Activated T-helper 1 cell treated with anti-CD3 and anti-CD28 coated beads, Interleukin-2, amount 50 U/mL, for 16 hours (primary cell): ENCODE measurements at places on chromosomes 1 and 21.

DNA sequence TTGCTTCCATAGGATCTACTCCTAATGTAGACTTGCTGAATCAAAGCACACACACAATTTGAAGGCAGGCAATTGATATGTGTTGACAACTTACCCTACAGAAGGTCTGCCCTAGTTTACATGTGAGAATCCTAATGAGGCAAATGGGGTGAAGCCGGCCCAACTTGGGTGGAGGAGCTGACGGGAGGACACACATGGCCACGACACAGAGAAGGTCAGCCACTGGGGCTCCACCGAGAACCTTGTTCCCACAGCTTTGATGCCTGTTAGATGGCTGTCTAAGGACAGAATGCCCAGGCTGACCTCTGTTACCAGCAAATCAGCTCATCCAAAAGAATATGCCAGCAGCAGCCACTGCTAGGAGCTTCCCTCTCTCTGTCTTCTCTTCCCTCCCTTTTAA is 1.5 kb upstream of the PLA2G2D start:
- DNase-seq = no peak

- DNase-seq = no peak
Observed at GRCh38 chr1:173479649-173480048, 2.5 kb downstream of the PRDX6 start.

DNA sequence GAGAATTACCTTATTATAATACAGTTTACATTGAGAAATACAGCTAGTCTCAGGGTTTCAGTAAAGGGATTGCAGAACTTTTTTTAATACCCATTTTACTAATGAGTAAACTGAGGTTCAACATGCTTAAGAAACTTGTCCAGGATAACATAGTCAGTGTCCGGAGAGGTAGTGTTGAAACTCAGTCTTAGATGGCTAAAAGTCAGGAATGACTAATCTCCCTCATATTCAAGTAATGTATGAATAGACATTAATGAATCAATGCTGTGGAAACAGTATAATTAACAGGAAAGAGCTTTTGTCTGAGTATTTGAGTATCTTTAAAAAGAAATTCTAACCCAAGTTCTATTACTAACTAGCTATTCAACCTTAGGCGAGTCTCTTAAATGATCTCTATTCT is 397.6 kb downstream of the PLA2G4A start:
- no peak for DNase-seq

DNA sequence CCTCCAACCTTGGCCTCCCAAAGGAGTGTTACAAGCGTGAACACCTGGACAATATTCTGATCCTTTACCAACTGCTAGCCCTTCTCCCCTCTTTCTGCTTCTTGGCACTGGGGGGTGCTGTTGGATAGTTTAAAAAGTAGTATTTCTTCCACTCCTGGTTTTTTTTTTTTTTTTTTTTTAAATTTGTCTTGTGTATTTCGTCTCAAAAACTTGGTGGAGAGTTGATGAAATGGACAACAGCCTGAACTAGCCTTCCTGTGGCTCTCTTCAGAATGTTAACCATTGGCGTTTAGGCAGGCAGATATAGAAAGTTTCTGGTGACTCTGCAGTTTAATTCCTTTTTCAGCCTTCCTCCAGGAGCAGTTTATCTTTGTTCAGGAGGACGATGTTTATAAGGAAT is 69.7 kb upstream of the USP24 start:
- no peak for DNase-seq

DNA sequence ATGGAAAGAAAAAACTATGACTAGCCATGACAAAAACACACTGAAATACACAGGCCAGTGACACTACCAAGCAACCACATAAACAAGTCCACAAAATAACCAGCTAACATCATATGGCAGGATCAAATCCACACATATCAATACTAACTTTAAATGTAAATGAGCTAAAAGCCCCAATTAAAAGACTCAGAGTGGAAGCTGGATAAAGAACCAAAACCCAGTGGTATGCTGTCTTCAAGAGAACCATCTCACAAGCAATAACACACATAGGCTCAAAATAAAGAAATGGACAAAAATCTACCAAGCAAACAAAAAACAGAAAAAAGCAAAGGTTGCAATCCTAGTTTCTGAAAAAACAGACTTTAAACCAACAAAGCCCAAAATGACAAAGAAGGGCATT is 476.2 kb upstream of the BEND5 start:
- no peak for DNase-seq

DNA sequence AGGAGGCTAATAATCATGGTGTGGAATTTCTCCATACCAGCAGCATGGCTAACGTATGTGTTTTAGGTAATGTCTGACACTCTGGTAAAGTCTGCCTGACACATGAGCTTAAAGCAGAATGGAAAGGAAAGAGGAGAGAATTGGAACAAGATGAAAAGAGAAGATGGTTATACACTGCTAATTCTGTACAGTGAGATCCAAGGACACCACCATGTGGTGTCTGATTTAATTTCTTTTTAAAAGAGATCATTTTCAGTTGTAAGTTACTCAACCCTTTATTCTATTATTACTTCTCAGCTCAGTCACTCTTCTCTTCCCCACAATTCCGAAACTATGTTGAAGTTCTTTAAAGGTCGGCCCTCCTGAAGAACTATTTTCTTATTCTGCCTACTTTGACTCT is 15.6 kb downstream of the PRKAB2 start:
- no peak for DNase-seq

DNA sequence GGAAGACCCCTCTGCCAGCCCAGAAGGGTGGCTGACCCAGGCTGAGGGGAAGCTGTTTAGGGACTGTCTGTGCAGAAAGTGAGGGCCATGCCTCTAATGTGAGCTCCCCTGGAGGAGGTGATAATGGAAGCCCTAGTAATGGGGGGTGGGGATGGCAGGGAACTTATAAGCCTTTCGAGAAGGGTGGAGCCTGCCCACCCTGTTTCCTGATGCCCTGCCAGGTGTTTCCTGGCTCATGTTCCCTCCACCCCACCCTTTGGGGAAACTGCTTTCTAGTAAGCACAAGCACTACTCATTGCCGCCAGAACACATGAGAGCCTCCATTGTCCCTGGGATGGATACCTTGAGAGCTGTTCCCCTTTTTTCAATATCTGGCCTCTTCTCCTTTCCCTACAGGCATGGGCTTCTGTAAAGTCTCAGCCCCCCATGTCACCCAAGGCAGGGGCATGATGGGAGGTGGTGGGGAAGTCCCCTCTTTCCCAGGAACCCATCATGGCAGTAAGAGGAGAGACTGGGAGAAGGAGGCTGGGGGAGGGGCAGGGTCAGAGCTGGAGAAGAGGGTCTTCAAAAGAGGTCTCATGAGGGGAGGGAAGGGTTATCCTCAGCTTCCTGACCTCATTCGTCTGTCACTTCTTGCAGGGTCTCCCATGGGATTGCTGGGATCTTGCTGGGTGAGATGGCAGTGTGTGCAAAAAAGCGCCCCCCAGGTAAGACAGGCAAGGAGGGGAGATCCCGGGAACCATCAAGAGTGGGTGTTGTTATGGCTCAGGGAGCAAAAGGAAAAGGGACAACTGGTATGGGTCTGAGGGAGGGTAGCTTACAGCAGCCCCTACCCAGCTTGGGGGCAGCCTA is 2.4 kb downstream of the ATP8B2 start:
- no peak for DNase-seq

DNA sequence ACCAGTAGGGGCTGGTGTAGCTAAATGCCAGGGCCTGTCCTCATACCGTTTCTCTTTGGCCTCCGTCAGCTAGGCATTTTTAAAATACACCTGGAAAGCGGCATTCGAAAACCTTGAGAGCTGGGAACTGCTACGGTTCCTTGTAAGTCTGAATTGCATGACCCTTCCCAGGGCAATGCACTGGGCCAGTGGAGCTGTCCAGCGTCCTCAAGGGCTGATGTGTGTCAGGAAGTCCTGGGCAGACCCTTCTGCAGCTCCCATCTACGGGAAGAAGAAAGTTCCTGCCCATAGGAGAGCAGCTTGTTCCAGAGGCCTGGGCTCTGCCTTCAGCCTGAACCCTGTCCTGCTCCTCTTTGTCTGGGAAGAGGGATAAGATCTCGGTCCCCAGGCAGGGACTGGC is 34.1 kb downstream of the UBASH3A start:
- no peak for DNase-seq

- no peak for DNase-seq
Observed at GRCh38 chr1:76425201-76426145, 350.9 kb downstream of the ST6GALNAC3 start.

GRCh38 chr1:63906047-63906704 is 132.4 kb downstream of the ROR1 start:
- DNase-seq = no peak

DNA sequence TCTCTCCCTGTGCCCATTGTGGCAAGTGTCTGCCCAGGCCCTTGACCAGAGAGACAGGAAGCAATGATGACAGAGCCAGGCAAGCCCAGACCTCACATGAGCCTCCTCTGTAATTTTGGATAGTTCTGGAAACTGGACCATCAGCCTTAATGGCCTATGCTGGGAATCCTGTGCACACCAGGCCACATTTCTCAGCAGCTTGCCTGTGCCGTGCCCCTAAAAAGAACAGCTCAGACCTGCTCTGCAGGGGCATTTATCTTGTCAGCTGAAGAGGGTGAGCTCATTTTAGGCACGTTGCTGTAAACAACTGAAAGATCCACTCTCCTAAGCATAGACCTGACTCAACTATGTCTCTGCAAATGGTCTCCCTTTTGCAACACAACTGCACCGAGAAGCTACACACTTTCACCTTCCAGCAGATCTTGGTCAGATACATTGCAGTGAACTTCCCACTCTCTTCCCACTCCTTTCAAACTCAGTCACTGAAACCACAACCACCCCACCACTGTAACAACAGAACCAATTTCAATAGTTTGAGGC is 53.5 kb upstream of the BACH1 start:
- DNase-seq = no peak

GRCh38 chr1:19936061-19936750 is 12.8 kb upstream of the PLA2G2E start:
- no peak for DNase-seq

- DNase-seq = no peak
Observed at GRCh38 chr1:213947200-213947801, 40.5 kb upstream of the PROX1 start.

- no peak for DNase-seq
Observed at GRCh38 chr1:205247130-205247921, 19.6 kb downstream of the TMCC2 start.

- DNase-seq = no peak
Observed at GRCh38 chr1:172973424-172973823, 77.3 kb downstream of the TNFSF18 start.

DNA sequence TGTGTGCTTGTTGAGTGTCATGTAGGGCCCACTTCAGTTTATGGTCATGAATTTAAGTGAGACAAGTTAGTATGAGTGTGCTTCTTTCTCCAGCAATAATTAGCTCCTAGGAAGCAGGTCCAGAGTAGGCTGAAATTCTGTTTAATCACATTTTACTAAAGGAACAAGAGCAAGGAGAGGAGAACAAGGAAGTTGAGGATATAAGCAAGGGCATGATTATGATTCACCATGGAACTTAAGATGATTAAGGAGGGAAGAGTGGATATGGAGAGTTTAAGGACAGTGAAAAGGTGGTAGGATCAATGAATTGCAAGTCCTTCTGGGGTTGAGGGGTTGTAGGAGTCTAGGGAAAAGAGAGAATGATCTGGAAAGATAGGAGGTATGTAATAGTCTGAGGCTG is 3.1 kb upstream of the DIPK1A start:
- no peak for DNase-seq

GRCh38 chr1:62084310-62084890 is 110.2 kb upstream of the L1TD1 start:
- DNase-seq = no peak

GRCh38 chr1:210978316-210978973 is 155.5 kb downstream of the KCNH1 start:
- no peak for DNase-seq

GRCh38 chr1:159881622-159882526 is 18.1 kb downstream of the CFAP45 start:
- DNase-seq = peak; percentile 35
